ENCODE measurements at places on chromosomes 4 and X.

DNA sequence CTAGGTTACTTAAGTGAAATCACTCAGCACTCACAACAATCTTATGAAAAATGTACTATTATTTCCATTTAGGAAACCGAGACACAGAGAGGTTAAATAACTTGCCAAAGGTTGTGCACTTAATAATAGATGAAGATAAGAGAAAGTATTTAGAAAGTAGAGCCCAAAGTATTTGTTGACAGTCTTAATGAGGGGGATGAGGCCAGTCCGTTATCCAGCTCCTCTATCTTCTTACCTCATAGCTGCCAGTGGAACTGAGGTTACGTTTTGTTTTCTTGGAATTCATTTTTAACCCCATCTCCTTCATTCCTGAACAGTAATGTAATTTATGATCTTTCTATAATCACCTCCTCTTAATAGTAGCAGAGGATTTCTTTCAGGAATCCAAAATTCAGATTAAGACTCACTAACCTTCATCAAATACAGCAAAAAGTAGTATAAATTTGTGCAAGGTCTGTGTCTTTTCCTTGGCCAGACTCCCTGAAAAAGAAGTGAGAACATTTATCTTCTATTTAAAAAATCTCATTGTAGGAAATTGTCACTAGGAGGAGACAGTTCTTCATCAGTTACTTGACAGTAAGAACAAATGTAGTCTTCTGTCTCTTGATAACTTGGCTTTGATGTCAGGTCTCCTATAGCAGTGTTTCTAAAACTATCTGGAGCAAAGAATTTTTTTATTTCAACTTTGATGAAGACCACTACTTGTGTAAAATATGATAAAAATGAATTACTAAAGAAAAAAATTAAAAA, 35.5 kb downstream of the F8 start:
- DNase-seq, result peak; percentile 12

DNA sequence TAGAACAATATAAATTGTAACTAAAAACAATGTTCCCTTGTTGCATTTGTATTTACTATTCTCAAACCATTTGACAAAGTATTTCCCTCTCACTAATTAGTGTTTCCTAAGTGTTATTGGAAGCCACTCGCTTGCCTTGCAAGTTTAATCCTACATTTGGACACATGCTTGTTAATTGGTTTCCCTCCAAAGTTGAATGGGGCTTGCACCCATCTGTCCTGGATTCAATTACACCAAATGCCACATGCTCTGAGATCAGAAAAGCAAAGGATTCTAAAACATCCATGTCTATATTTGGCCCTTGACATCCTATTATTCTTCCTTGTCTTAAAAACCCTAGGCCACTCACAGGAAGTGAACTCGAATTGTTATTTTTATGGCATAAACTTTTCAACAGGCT, 146.6 kb downstream of the AMELX start:
- DNase-seq, result no peak

GRCh38 chrX:27276751-27277150, 186.4 kb downstream of the PPP4R3C start:
- DNase-seq, result no peak

DNA sequence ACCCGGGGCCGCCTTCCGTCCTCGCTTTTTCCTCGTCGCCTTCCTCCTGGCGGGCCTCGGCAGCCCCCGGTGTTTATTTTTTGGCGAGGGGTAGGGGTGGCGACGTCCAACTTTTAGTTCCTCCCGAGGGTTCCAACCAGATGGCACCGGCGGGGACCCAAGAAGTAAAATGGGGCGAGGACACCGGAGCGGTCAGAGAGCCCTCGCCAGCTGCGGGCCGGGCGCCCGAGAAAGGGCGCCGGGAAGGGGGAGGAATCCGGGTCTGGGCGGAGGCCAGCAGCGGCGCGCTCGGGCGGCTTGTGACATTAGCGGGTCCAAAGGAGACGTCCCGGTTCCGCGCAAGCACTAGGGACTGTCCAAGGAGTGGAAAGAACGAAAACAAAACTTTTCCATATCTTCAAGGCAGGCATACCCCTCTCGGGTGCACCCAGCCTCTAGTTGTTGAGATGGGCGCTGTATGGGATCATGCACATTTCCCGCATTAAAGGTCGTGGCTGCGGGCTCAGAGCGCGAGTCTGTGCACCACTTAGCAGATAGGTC, 691 bp upstream of the USP46 start:
- peak; percentile 60 for DNase-seq

DNA sequence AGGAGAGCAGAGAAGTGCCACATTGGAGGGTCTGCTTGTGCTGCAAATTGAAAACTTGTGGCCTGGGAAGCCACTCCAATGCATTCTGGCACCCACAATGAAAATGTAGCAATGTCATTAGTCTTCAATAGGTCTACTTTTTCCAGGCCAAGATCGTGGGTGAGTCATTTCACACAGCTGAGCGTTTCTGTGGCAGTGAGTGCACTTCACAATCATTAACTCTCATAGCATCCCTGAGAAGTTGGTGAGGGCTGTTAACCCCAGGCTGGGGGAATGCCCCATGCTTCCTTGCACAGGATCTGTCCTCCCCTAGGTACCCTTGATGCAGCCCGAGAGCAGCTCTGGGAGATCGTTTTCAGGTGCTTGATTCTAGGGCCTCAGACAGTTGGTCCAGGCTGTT, 196.8 kb upstream of the ATP6AP2 start:
- no peak for DNase-seq

DNA sequence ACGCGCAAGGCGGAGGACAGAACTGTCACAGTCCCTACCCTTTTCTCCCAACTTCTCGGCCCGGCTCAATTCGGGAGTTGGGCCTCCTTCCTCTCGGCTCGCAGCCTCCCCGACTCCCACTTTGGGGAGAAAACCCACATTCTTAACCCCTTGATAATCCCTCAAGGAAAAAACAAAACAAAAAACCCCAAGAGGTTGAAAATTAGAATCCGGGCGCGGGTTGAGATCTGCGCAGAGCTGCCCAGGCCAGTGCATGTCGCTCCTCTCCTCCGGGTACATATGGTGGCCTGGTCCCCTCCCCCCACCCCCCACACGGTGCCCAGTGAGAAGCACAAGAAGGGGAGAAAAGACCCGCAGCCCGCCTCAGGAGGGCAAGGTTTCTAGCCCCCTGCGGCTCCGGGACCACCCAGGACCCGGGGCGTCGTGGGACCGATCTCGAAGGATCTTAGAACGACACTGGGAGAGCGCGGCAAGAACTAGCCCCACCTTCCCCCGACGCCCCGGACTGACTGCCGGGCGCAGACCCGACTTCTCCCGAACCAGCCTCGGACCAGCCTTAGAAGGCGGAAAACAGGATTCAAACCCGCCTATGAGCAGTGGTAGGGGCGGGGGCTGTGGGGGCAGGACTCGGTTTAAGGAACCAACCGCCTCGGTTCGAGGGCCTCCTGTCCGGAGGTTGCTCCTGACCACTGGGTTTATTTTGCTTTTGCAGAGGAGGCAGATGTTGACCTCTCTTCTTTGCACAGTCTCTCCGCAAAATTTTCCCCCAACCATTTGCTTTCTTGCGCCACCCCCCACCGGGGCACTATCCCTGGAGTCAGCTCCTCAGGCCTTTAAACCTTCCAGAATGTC, 2.5 kb upstream of the PDGFRA start:
- DNase-seq, result no peak

- no peak for DNase-seq
Observed at GRCh38 chr4:13527981-13528820, 16.1 kb downstream of the NKX3-2 start.

- peak; percentile 42 for DNase-seq
Observed at GRCh38 chrX:78104447-78105176, 564 bp downstream of the PGK1 start.

GRCh38 chr4:59553721-59554091, 1646.4 kb upstream of the ADGRL3 start:
- no peak for DNase-seq

- DNase-seq, result no peak
Observed at GRCh38 chr4:5460106-5460801, 248.1 kb downstream of the EVC2 start.

DNA sequence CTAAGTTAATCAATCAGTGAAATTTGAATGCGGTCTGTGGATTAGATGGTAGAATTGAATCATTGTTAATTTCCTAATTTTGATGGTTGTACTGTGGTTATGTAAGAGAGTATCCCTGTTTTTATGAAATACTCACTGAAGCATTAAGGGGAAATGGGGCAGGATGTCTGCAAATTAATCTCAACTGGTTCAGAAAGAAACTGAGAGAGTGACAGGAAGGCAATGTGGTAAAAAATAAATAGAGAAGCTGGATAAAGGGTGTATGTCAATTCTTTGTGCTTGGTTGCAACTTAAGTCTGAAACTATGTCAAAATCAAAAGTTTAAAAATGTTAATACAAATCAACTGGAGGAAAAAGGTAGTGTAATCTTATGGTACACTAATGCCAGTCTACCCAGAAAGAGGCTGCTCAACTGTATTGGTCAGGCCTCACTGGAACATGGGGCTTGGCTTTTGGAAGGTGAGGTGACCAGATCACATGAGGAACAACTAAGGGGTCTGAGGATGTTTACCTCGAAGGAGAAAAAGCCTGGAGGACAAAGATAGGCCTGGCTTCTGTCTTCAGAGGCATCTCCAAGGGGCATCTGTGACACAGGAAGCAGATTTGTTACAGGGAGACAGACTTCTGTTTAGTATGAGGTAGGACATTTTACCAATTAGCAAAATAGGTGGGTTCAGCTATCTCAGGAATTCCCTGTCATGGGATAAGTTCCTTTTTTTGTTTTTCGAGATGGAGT, 83.1 kb downstream of the DLG3 start:
- DNase-seq, result no peak

DNA sequence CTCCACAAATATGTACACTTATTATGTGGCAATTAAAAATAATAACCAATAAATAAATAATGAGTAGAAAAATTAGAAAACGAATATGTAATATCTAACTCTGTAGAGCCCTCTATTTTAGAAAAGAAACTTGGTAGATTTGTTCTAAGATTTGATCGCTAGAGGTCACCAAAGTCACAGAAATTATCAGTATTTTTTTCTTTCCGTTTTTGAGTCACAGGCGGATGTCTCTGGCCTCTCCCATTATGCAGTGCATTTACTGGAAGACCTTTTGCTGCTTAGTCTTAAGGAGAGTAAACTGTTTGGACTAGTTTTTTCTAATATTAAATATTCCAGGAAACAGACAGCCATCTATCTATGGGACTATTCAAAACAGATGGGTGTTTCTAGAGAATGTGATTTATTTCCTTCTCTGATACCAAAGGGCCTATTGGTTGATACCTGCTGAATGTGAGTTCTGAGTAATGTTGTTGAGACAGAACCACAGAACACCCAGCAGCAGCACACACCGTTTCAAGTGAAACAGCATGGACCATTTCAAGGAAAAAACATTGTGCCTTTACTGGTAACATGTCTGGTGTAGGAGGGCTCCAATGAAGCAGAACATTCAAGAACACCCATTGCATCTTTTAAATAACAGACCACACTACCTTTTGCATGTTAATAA, 34.0 kb upstream of the GYPA start:
- peak; percentile 64 for DNase-seq

DNA sequence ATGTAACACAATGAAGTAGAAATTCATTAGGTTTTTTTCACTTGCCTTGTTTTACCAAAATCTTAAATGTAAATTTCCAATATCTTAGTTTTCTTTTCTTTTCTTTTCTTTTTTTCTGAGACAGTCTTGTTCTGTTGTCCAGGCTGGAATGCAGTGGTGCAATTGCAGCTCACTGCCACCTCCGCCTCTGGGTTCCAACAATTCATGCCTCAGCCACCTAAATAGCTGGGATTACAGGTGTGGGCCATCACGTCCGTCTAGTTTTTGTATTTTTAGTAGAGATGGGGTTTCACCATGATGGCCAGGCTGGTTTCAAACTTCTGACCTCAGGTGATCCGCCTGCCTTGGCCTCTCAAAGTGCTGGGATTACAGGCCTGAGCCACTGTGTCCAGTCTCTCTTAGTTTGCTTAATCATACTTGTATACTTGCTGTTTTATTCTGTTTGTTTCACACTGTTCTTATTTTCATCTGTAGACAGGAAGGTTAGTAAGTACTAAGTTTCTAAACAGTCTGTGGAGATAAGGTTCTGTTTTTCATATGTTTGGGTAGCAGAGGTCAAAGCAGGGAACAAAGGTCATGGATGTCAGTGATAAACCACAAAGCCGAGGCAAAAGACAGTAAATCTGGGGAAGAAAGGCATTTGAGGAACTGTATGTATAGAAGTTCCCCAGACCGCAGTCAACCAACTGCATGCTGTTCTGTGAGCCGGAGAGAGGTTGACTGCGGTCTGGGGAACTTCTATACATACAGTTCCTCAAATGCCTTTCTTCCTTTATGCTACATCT, 129.1 kb downstream of the CBR4 start:
- no peak for DNase-seq

DNA sequence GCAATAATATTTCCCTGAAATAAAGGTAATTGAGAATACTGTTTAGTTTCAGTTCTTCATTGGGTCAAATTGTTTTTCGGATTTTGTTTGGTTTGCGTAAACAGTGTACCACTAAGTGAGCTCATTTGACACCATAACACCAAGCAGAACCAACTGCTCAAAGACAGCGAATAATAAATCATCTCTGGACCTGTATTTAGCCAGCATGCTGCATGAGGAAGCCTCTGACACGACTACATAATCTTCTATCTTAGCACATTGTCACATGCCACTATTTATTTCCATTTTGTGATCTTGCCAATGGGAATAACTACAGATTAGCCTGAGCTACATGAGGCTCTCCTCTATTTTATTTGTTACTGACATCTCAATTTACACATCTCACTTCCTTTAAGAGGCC, 12.1 kb upstream of the PRKG2 start:
- DNase-seq, result no peak

GRCh38 chr4:187176261-187176910, 452.7 kb upstream of the FAT1 start:
- no peak for DNase-seq

DNA sequence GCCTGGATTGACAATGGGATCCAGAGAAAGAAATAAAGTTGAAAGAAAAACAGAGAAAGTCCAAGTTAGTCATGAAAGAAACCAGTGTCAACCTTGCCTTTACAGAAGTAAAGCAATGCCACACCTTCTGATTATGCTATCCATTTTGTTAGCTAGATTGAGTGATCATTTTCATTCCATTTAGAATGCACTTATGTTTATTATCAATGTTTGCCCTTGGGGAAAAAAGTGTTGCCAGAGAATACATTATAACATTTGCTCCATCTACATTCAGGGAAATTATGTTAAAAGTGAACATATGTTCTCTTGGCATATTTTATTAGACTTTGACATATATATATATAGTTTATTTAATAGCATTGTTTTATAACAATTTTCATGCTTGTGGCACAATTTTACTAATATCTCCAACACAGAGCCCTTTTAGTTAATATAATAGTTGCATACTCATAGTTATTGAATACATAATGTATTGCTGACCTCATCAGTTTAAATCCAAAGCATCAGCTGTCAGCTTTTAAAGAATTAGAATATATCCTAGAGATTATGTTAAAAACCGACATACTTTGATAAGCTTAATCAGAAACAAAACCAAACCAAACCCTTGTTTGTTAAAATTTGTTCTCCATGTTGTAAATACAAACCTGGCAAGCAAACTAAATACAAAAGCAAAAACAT, 134.2 kb downstream of the SORBS2 start:
- DNase-seq, result no peak

Data from globus pallidus (tissue), 1 donor.